Activated T-cell treated with anti-CD3 and anti-CD28 coated beads, Interleukin-2, amount 50 U/mL, for 4 hours (primary cell): ENCODE measurements at places on chromosomes 2 and 18.

GRCh38 chr18:36947820-36948348, 119.0 kb downstream of the KIAA1328 start:
- DNase-seq = no peak

DNA sequence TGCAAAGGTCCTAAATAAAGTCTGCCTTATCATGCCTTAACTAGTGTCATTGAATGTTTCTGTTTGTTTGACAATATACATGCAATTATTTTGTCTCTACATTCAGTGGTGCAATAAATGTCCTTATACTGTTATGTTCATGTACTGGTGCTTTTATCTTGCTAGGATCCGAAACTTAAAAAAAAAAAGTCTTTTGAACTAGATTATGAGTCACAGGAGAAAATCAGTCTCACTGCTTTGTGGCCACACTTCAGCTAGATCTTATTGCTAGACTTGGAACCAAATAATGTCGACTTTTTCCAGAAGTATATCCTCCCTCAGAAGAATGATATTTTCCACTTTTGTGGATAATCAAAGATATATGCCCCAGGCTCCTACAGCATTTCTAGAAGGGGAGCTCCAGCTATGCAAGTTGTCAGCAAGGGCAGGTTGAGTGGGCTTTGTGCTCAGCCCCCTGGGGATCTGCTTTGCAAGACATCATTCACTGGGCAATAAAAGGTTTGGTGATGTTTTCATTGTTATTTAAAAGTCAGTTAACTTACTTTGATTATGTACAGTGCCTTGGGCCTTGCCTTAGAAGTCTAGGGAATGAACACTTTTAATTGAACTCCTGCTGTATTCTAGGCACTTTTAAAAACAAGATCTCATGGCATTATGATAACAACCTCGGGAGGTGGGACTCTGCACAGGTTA, 157.1 kb upstream of the LRRTM1 start:
- DNase-seq = no peak

DNA sequence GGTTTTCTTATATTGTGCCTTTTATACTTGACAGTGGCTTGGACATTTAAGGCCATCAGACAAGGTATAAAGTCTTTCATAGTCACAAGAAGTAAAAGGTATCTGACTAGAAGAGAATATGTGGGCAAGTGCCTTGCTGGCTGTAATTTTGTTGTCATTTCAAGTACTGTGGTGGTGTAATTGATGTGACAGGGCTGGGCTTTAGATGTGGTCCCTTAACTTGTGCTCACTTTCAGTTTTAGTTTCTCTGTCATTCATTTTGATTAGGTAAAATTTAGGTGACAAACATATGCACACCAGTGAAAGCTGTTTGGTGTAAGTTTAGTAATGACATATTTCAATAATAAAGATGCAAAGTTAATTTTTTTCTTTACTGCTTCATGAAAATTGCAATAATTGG, 31.2 kb upstream of the TBR1 start:
- DNase-seq = no peak

DNA sequence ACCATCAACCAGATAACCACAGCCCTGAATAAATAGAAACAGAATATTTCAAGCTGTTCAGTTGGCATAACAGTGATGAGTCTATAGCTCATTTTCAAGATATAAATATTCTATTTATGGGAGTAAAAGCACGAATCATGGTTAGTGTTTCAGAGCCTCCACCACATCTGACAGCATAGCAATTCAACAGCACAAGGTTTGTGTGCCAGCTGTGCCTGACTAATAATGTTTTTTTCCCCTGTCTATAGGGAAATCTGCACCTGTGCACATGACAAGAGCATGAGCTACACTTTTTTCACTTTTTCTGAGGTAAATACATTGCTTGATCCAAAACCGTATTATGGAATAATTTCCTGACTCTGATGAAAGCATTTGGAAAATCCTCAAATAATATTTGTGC, 251.3 kb downstream of the RPIA start:
- DNase-seq = no peak
